IPS DF 6.9 (cell line): ENCODE measurements at places on chromosomes 2 and 18.
A peak's percentile ranks its signal among the peaks of the same experiment; 100 is the strongest.

- DNase-seq: no peak
These were observed 9.9 kb downstream of the OR6B3 start for GRCh38 chr2:240043279-240043989.

DNA sequence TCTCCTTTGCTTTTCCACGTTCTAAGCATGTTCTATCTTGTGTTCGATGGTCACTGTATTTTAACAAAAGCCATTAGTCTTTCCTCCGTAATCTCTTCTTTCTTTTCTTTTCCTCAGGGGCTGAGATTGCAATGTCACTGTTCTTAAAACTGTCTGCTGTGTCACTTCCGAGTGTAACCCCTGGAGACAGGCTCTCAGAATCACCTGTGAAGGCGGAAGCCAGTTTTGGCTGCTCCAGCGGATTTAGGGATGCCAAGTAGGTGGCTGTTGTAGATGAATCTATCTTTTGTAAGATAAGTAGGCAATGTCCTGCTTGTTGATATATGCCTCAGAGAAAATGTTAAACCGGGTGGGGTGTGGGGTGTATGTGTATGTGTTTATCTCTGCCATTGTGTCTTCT, 94.7 kb upstream of the L3MBTL4 start:
- DNase-seq: no peak

GRCh38 chr2:27400348-27401135, 8.8 kb downstream of the PPM1G start:
- DNase-seq: no peak

DNA sequence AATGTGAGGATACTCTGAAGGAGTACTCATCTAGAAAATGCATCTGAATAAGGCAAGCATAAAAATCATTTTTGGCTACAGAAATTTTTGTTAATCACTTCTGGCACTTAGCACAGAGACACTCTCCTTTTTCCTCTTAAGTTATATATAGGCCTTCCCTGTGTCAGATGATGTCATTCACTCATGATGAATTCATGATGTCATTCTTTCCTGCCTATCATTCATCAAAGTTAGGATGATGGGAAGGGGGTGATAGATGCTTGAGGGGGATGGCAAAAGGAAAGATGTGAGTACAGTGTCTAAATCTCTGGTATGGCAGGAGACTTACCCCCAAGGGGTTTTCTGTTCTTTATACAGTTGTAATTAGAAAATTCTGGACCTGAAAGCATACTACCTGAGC, 42.0 kb downstream of the MAP3K20 start:
- no peak for DNase-seq

GRCh38 chr18:53698907-53699306, 525.6 kb downstream of the MBD2 start:
- DNase-seq: peak; percentile 20

DNA sequence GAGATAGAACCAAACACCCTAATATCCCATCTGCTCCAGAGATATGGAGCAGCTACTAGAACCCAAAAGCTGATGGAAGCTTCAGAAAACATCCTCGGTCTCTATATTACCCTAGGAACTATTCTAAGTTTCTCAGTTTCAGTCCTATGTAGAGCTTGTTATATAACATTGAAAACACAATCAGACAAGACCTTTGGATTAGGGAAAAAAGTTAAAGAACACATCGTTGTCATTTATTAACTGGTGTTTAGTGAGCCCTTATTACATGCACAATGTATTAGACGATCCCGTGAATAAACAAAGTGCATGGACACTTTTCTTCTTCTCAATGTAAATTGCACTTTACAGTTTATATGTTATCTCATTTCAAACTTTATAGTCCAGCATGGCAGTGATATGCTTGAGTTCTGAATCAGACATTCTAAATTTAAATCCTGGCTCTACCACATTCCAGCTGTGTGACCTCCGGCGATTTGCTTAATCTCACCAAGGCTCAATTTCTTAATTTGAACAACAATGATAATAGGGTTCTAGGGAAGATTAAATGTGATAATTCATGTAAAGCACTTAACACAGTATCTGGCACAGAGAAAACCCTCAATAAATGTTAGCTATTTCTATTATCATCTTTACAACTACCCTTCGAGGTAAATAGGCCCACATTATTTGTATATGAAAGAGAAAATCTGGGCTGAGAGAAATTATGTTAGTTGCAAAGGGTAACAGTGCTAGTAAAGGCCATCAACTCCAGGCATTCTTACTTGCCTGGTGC, 83.6 kb upstream of the PIK3C3 start:
- DNase-seq: no peak

GRCh38 chr2:75076088-75076487, 117.6 kb downstream of the POLE4 start:
- DNase-seq: no peak

GRCh38 chr2:80852079-80852807, 547.7 kb upstream of the LRRTM1 start:
- DNase-seq: no peak

GRCh38 chr2:80393991-80394390, 89.4 kb upstream of the LRRTM1 start:
- no peak for DNase-seq

DNA sequence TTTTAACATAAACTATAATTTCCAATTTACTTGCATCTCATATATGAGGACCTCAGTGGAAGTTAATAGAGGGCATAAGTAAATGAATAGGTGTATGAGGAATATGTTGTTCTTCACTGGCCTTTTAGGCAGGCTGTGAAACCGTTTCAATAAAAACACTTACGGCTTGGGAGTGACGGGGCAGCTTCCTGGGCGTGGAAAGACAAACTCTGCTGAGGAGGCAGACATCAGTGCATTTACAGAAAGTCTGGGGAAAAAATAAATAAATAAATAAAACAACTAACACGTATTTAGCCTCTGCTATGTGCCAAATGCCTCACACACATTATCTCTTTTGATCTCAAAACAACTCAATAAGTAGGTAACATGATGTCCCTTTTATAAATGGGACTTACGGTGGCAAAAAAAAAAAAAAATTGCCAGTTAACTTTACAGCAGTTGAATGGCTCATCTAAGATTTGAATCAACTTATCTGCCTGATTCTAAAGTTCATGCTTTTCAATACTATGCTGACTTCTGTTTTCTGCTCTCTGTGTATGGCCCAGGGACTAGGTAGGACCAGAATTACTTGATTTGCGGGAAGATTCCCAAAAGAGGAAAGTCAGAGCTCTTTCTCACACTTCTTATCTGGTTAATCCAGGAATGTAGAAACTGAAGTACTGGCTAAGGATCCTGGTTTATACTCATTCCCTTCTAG, 77.5 kb upstream of the LRATD1 start:
- no peak for DNase-seq

- no peak for DNase-seq
These were observed 291.1 kb downstream of the SLC8A1 start for GRCh38 chr2:40160751-40161218.

DNA sequence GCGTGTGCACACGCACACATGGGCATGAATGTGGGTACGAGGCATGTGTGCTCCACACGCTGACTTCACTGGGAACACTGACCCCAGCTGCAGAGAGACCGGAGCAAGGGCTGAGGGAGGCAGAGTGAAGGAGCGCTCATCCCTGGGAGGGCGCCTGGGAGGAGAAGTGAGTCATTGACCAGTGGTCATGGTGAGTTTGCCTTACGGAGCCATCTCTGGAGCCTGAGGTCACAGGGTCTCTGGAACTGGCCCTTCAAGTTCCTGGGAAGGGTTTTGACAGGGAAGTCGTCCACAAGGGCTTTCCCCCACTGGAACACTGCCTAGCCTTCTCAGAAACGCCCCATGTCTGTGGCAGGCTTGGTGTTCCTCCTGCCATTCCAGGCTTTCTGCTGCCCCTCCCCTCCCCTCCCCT, 14.3 kb upstream of the TMEM185B start:
- no peak for DNase-seq

DNA sequence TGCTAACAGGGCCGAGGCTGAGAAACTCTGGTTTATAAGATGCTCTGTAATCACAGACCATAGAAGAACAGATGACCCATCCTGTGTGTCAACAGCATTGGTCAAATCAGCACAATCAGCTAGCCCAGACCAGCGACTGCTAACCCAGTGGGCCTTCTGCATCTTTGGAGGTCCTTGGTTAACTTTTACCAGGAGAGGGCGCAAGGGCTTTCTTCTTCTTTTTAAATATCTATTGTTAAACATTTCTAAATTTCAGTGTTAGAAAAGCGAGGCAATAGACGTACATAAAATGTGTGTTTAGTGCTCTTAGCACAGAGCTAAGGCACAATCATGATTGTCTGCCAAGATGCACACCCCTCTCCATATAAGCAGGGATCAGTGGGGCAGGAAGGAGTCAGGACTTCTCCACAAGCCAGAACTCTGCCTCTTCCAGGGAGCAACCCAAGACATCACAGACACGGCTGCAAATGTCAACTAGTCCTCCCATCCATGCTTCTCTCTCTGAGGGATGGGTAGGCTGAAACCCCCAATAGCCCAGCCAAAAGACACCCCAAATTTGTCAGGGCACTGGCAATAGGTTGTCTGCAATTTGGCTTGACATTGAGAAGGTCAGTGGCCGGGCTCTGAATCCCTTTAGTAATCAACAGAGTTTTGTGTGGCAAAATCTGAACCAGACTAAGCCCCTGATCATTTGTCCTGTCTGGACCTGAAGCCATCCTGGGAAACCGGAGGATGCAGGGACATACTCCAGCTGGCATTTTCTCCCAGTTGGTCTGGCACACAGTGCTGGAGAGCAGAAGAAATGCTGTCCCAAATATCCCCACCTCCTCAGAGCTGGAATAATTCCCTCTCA, 188.2 kb downstream of the BCL2 start:
- no peak for DNase-seq

GRCh38 chr18:111306-112014, 46.9 kb upstream of the USP14 start:
- DNase-seq: peak; percentile 25

DNA sequence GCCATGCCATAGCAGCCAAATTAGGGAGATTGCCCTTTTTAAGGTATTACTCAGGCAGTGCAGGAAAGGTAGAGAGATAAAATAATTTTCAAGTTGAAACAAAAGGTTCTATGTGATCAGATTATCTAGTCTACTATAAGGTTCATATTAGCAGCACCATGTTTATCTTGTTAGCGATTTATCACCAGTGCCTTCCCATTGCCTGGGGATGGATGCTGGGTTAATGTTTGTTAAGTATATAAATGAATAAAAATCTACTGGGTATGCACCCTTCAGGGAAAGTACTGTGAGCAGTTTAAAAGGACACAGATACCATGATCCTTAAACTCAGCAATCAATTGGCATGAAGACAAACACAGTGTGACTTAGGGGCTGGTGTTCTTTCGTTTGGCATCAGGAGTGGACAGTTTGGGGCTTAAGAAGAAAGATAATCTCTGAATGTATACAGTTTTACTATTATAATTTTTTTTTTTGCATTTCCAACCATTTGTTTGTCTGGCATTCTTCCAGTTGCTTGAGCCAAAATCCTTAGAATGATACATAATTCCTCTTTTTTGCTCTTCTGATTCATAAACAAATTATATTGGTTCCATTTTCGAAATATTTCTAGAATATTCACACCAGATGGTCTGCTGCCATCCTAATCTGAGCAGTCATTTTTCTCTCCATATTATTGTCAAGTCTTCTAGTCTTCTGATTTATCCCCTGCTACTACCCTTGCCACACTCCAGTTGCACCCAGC, 512.8 kb upstream of the SLC8A1 start:
- DNase-seq: no peak

DNA sequence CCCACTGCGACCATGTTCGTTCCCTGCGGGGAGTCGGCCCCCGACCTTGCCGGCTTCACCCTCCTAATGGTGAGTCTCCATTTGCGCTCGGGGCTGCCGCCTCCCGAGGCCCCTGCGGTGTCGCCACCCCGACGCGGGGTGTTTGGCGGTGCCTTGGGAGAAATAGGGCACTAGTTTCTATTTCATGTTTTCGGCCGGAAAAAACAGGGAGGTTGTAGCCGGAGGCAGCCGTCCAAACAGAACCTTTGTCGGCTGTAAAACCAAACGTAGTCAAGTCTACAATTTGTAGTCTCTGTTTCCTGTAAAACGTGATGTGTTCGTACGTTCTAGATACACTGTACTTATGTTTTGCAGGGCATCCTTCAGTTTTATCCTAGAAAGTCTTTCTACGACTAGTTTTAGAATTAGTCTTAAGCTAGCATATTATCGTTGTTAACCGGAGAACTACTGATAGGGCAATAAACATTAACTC, 290 bp downstream of the PSMG2 start:
- DNase-seq: no peak

- no peak for DNase-seq
These were observed 10.7 kb downstream of the OSBPL6 start for GRCh38 chr2:178204977-178205376.

- DNase-seq: no peak
These were observed 108.1 kb upstream of the KCTD1 start for GRCh38 chr18:26656431-26656943.

DNA sequence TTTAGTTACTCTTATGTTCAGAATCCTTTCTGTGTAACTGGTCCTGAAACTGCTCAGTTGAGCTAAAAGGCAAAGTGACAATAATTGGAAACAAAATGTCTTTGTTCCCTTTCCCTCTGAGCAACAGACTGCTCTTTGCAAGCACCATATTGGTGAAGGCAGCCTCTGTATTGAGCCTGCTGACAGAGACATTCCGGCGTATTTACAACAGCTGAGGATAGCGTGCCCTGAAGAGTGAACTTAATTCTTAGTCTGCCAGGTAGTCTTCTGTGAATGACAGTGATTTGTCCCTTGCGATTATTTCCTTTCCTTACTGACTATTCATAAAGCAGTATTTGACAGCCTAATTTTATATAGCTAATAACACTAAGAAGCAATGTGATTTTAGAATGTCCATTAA, 239.1 kb downstream of the CPS1 start:
- DNase-seq: no peak

GRCh38 chr2:31414601-31415241, at the start of gene XDH:
TSS of gene XDH (minus strand) at chr2:31414742. CDS start at chr2:31414666, 76 bp downstream.
- no peak for DNase-seq

- no peak for DNase-seq
These were observed 687.1 kb downstream of the DPP10 start for GRCh38 chr2:115129536-115129935.

- DNase-seq: no peak
These were observed 60.8 kb upstream of the PGAP1 start for GRCh38 chr2:196987298-196987648.

- no peak for DNase-seq
These were observed 104.8 kb upstream of the RAB12 start for GRCh38 chr18:8504424-8504823.
